ENCODE measurements at places on chromosomes 3 and 15. TPM values are rescaled to one million over a fixed set of nuclear protein-coding genes. Genes with fewer than 3 reads are reported as not detected.

The ITIH4 gene
- total RNA-seq: 10.1 TPM

The PTPN9 gene
- 21.1 TPM for total RNA-seq

The CD80 gene
- total RNA-seq: 13.8 TPM

The CFAP100 gene
- total RNA-seq: not detected

The PLA2G4D gene
- not detected for total RNA-seq

The PP2D1 gene
- total RNA-seq: not detected

The CLDN1 gene
- 0.13 TPM for total RNA-seq

The KCNH8 gene
- total RNA-seq: not detected

The TCAIM gene
- total RNA-seq: 11.8 TPM

The LRRFIP2 gene
- total RNA-seq: 36.1 TPM

The ITIH1 gene
- total RNA-seq: not detected

The GOLGA8H gene
- total RNA-seq: not detected

The TRPM7 gene
- total RNA-seq: 46.3 TPM
